ENCODE measurements at places on chromosomes 1 and 21. TPM values are rescaled to one million over a fixed set of nuclear protein-coding genes. Genes with fewer than 3 reads are reported as not detected.

AXDND1 gene
- total RNA-seq = not detected

GRCh38 chr1:27960762-27961645 lies 1.2 kb downstream of the XKR8 start:
- no peak for DNase-seq

DNA sequence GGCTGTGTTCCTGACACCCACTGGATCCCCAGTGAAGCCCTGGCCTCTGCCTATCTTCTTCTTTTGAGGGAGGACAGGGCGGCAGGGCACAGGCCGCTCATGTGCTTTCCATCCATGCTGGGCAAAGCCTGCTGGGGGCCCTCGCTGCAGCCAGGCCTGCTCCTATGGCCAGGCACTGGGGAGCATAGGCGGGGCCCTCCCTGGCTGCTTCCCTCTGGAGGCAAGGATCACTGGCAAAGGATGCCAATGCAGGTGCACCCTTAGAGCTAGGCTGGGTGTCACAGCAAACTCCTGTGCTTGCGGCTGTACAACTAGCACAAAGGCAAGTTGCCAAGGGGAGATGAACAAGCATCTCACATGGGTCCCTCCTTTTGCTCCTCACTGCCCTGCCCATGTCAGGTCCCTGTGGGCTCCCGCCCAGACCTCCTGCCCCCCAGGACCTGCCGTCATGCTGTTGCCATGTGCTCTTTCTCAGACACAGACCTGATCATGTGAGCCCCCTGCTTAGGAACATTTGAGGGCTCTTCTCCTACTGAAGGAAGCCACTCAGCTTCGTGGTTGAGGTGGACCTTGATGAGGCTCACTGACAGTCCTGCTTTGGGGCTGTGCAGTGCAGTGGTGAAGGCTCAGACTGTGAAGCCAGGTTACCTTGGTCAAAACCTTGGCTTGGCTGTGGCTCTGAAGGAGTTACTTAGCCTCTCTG lies 393.6 kb downstream of the PTPRU start:
- no peak for DNase-seq

GRCh38 chr1:101150670-101151069 lies 86.1 kb upstream of the S1PR1 start:
- no peak for DNase-seq

DNA sequence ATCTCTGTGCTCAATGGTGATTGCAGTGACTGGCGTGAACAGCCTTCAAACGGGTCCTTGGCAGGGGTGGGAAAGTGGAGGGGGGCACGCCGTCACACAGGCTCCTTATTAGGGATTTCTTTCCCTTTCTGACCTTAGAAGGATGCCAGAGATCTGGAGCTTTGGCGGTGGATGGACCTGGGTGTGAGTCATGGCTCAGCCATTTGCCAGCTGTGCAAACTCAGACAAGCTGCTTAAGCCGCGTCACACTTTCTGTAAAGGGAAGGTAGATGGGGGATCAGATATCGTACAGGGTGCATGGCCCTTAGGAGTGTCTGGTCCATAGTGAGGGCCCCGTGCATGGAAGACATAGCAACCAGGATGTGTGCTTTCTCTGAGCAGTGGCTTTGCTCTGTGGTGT lies 48.3 kb upstream of the C1orf174 start:
- DNase-seq = peak; percentile 79

- DNase-seq = peak; percentile 86
Measured at GRCh38 chr1:6246497-6247467, 2.8 kb downstream of the HES3 start.

DNA sequence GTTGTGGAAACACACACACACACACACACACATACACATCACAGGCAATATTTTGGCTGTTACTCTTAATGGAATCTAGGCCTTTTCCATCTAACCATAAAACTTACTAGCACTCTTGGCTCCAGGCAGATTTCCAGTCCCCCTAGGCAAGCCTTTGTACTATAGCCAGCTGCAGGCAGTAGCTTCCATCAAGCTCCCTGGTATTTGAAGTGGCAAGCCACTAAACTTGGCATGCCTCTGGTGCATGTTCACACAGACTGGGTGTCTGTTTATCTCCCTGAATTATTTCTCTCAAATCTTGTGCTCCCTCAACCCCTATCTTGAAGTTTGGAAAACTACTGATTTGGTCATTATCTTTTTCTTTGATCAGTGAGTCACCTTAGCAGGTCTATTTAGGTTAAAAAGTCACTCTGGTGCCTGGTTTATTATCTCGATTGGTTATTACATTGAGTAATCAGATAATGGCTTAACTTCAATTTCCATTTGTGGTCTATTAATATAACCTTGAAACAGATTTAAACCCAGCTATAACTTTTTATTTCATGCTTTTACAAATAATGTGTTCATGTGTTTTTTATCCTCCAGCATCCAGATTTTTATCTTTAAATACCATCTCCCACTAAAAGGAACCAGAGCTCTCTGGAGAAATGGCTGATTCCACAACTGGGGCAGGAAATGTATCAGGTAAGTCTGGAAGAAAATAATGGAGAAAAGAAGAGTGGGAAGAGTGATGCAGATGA lies 2.7 kb upstream of the RBM15 start:
- peak; percentile 30 for DNase-seq

- DNase-seq = peak; percentile 94
Measured at GRCh38 chr1:12549460-12550349, 68.3 kb downstream of the DHRS3 start.

DNA sequence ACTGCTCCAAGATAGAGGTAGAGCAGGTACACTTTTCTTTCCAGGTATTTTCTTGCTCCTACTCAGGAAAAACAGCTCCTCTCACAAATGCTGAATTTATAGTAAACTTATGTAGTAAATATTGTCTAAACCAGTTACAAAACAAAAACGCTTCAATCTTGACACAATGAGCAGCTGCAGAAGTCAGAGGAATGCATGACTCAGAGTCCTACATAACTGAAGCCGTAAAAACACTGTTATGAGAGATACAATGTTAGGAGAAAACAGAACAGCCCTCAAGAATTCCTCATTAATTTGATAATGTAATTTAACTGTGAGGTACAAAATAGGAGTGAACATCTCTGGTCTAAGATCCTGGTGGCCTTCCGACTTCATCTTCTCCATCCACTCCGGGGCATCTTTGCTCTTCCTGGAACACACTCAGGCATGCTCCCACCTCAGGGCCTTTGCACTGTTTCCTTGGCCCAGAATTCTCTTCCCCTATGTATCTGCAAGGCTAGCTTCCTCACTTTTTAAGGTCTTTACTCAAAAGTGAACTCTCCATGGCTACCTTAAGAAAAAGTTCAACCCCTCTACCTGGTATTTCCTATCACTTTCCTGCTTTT lies 138.5 kb downstream of the SLC45A1 start:
- DNase-seq = peak; percentile 24

DNA sequence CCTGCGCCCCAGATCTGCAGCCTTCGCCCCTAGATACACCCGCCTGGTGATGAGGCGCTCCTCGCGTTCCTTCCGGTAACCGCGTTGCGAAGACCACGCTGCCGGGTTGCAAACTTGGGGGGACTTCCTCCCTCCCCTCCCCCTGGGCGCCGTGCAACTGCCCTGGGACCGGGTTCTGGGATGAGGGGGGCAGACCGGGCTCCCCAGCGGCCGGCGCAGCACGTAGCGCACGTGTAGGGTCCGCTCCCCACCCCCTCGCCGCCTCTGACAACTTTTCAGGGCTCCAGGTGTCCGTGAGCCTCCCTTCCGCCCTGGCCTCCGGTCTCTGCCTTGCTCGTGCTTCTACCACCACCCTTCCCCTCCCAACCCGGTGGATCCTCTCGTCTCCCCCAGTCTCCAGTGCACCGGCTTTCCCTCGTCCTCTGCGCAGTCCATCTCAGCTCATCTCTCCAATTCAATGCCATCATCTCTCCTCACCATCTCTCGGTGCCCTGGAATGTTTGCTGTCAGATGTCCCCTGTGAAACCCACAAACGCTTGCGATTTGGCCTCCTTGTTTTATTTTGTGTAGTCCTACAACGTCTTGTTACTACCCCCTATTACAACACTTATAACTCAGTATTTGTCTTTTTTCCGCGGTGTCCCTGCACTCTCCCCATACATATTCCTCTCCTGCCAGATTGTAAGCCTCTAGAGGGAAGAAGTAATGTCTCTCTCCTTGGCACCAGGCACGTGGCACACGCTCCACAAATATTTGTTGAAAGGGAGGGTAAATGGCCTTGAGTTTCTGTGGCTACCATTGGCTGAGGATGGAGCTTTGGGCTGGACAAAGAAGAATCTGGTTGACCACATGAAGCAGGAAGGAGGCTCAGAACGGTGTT lies 782 bp downstream of the PCAT6 start:
- no peak for DNase-seq

VWA1 gene
- total RNA-seq = 5.7 TPM

LCE2A gene
- total RNA-seq = not detected

- no peak for DNase-seq
Measured at GRCh38 chr1:155175927-155176371, 2.3 kb downstream of the TRIM46 start.

KCNA2 gene
- total RNA-seq = 0.15 TPM

GRCh38 chr1:179921981-179922872 lies 32.4 kb upstream of the CEP350 start:
- no peak for DNase-seq

GRCh38 chr1:92376345-92376744 lies 77.5 kb downstream of the RPAP2 start:
- DNase-seq = no peak

LAX1 gene
- total RNA-seq = not detected

- DNase-seq = peak; percentile 82
Measured at GRCh38 chr21:31117128-31117916, 79.0 kb upstream of the KRTAP19-8 start.

- no peak for DNase-seq
Measured at GRCh38 chr21:31720739-31721138, 11.2 kb downstream of the SCAF4 start.

DNA sequence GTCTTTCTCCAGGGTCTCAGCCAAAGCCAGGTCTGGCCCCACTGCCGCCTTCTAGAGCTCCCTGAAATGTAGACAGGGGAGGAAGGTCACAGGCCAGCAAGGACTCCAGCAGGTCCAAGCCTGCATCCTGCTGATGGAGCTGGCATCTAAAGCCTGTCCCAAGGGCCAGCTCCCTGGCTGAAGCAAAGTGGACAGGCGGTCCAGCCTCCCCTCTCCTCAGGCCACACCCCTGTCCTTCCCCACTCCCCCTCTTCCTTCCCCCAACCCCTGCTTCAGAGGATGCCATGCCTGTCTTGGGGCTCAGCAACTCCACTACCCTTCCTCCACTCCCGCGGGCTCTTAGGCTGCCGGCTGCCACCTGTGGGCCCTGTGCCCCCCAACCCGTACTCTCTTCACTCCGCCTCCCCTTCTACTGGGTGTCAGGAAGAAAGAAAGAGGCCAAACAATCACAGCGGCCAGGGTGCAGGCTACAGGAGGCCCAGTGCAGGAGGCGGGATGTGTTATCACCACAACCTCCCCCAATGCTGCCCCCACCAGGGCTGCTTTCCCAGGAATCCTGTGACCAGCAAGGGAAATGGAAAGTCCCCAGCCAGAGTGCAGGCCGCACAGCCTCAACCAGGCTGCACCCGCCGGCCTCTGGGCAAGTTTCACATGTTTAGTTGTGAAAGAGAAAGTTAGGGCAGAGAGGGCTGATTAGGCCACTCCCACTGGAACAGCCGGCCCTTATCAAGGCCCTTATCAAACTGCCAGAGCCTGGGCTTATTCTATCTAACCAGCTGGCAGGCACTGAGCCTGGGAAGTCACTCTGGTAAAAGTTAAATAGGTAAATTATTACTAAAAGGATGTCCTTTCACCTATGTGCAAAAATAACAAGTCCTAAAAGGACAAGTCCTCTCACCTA lies 34.1 kb downstream of the ACOT7 start:
- DNase-seq = peak; percentile 92

DNA sequence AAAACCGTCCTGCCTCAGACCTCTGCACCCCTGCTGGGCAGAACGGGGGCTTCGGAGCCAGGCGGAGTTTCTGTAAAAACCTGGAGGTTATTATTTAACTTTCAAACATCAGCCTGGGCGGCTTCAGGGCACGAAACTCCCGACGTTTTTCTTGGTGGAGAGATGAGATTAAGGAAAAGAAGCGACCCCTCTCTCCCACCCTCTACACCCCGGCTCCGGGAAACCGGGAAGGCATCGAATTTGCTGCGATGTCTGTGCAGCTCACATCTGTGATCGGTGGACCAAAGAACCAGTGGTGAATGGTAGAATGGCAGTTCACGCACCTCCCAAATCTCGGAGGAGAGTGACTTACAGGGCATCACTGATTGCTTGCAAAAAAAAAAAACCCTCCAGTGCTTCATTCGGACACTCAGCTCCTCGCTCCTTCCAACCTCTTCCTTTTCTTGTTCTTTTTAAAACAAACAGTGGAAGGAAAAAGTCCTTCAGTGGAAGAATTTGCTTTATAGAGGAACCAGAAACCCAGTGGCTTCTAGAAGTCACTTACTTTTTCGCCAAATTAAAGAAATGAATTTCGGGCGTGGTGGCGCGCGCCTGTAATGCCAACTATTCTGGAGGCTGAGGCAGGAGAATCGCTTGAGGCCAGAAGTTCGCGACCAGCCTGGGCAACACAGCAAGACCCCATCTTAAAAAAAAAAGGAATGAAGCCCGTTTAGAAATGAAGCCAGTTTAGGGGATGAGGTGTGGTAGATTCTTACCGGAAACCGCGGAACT lies 884 bp downstream of the PHACTR4 start:
- DNase-seq = peak; percentile 50

DNA sequence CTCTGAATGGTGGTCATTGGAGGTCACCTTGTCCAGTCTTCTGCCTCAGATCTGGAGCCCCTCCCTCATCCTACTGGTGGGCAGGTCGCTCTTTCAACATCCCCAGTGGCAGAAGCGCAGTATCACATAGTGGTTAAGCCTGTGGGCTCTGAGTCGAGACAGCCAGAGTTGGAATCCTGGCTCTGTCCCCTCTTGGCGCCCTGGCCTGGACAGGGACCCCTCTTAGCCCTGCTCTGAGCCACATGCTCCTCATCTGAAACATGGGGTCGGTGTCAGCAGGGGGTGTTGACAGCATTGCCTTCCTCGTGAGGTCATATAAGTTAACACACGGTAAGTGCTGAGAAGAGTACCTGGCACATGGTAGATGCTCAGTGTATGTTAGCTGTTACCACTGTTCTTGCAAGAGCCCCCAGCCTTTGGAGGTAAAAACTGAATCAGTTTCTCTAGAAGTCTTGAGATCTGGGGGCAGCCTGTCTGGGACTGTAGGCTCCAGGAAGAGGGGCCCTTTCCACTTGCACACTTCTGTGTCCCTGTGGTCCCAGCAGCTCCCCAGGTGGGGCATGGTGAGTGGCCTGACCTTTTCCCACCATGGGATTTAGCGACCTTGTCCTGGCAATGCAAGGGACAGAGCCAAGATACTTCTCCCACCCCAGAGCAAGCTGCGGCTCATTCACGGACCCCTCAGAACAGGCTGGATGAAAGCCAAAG lies 6.4 kb downstream of the ZC3H12A start:
- DNase-seq = no peak

MMP23B gene
- total RNA-seq = 0.17 TPM

DNA sequence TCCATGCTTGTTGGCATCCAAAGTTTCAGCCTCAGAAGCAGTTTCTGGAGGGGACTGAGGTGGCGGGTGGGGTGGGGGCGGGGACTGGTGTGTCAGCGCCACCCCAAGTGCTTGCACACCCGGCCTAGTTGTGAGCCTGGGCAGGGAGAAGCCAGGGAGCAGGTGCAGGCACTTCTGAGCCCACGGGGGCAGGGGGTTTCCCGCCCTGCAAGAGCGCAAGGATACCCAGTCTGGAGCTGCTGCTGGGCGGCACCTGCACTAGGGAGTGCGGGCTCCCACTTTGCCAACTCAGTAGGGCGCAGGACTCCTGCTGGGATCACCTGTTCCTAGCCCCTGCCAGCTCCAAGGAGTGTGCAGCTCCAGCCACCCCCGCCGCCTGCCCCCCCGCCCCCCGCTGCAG lies 33.5 kb downstream of the MAGI3 start:
- no peak for DNase-seq

- DNase-seq = peak; percentile 24
Measured at GRCh38 chr1:15188130-15188524, 34.6 kb downstream of the TMEM51 start.
